ENCODE measurements at places on chromosomes 12 and 14. TPM values are rescaled to one million over a fixed set of nuclear protein-coding genes. Genes with fewer than 3 reads are reported as not detected.

DNA sequence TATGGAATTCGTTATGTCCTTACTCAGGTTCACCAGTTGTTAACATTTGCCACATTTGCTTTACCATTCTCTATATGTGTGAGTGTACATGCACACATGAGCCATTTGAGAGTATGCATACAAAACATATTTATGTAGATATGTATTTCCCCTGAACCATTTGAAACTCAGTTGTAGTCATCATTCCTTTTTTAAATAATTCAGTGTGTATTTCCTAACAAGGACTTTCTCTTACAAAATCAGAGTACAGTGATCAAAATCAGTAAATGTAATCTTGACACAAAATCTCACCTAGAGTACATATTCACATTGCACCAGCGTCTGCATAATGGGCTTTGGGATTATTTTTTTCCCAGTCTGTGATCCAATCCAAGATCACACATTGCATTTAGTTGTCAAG is 384.9 kb downstream of the DIO2 start:
- H3K4me3 ChIP-seq: no peak overlapping the region
- no peak for DNase-seq
- no peaks in the 10 kb centered on the region for H3K36me3 ChIP-seq
- no peaks in the 10 kb centered on the region for H3K4me1 ChIP-seq
- no peaks in the 10 kb centered on the region for H3K27me3 ChIP-seq

The KLHDC1 gene
- polyA plus RNA-seq: 2.8 TPM

- no peaks in the 10 kb centered on the region for H3K27me3 ChIP-seq
- H3K27ac ChIP-seq: no peak overlapping the region
- no peak for DNase-seq
- no peaks in the 10 kb centered on the region for H3K36me3 ChIP-seq
- no peaks in the 10 kb centered on the region for H3K4me1 ChIP-seq
- H3K4me3 ChIP-seq: no peak overlapping the region
Measured at GRCh38 chr12:76337583-76337982, 10.6 kb downstream of the BBS10 start.

DNA sequence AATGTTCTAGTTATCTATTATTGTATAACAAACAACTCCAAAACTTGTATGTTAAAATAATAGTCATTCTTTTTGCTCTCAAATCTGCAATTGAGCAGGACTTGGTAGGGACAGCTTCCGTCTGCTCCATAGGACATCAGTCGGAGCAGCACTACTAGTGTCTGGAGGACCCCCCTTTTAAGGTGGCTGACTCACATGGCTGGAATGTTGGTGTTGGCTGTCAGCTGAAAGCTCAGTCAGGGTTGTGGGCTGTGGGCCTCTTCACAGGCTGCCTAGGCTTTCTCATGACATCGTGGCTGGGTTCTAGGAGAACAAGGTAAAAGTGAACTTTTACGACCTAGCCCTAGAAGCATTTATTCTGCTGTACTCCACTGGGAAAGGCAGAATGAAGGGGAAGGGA is 160.6 kb downstream of the ANO4 start:
- no peak for DNase-seq
- no peaks in the 10 kb centered on the region for H3K27me3 ChIP-seq
- H3K4me1 ChIP-seq: no peaks in the 10 kb centered on the region
- H3K4me3 ChIP-seq: no peak overlapping the region
- H3K36me3 ChIP-seq: no peaks in the 10 kb centered on the region
- H3K27ac ChIP-seq: no peak overlapping the region

DNA sequence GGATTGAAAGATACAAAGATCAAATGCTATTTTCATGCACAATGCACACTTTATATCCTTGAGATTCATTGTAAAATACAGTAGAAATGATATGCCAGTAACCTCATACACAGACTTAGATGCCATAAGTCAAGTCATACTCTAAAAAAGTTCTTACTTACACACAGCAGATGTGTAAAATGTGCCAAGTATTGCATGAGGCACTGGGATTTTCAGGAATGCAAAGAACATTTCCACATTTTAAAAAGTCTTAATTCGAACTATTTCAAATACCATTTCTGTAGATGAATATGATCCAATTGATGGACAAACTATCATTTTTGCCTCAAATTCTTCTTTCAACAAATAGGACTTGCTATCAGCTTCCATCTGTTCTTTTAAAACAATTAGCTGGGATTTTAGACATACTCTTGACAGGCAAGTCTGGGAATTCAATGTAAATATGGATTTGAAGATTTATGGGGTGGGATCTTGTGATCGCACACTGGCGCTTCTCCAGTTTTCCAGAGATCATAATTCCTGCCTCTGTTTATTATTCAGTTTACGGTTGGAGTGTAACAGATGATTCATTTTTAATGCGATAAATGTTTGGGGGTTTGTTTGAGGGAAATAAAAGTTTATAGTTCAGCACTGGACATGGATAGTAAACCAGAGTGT is 183.8 kb downstream of the PAX9 start:
- no peak overlapping the region for H3K4me3 ChIP-seq
- no peak overlapping the region for H3K27ac ChIP-seq
- DNase-seq: no peak
- no peaks in the 10 kb centered on the region for H3K27me3 ChIP-seq
- H3K36me3 ChIP-seq: no peaks in the 10 kb centered on the region

DNA sequence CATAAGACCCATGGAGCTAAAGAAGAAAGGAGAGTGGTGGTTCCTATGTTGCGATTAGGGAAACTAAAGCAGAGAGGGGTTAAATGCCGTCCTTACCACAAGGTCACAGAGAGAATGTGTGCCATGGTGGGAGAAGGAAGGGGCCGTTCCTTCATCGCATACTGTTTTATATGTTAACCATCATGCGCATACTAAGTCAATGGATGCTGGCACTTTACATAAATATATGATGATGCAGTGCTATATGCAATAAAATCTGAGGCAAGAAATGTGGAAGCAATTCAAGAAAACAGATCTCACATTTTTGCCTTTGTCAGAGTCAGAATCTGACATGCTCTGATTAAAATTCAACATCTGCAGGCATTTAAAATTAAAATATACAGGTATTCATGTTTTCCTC is 168.1 kb downstream of the BMP4 start:
- DNase-seq: no peak
- H3K4me1 ChIP-seq: no peaks in the 10 kb centered on the region
- H3K4me3 ChIP-seq: no peak overlapping the region
- H3K36me3 ChIP-seq: no peaks in the 10 kb centered on the region

The MUCL1 gene
- not detected for polyA plus RNA-seq

DNA sequence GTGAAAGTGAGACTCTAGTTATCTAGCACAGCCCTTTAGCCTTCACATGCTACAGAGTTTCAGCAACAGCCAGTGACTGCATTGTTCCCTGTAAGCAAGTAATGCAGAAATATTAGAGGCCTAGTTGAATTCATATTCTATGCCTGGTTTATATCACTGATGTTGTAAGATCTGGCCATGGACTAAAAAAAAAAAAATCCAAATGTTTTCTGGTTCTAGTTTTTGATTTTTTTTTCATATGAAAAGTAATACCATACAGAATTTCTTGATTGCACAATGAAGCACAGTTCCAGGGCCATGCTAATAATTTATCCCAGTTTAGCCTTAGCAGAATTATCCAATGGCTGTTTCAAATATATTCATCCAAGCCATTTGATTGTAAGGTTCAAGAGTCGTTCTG is 341.5 kb upstream of the DDHD1 start:
- no peaks in the 10 kb centered on the region for H3K27me3 ChIP-seq

The SLC4A8 gene
- polyA plus RNA-seq: 3.1 TPM

DNA sequence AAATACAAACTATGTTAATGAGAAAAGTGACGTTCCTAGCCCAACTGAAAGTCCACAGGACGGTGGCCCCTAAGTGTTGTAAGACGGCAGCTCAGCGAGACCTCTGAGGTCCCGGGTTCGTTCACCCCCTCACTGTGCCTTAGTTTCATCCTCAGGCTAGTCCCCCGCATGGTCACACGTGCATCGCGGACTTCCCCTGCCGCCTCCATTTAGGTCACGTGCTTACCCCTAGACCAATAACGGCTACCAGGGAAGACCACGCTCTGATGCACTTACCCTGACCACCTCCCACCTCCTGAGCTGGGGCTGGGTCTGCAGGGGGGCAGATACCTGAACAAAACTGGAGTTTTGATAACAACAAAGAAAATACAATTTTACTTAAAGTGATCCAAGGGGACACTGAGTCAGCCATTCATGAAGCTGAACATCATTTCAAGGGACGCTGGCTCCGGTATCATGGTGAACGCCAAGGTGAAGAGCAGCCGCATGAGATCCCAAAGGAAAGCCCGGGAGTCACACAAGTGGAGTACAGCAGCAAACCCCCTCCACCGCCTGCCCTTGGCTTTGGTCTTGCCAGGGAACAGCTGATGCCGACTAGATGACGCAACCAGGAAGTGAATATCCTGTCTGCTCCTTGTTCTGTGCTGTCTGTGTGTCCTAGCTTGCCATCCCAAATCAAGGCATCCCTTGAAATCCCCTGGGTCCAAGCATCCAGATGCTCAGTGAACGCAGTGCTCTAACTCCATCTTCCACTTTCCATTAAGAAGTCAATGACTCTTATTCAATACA is 274.1 kb downstream of the PCNX1 start:
- H3K4me1 ChIP-seq: no peaks in the 10 kb centered on the region
- H3K27me3 ChIP-seq: peaks cover 11% of the 10 kb centered on the region
- no peak for DNase-seq
- no peaks in the 10 kb centered on the region for H3K36me3 ChIP-seq
- H3K4me3 ChIP-seq: no peak overlapping the region

DNA sequence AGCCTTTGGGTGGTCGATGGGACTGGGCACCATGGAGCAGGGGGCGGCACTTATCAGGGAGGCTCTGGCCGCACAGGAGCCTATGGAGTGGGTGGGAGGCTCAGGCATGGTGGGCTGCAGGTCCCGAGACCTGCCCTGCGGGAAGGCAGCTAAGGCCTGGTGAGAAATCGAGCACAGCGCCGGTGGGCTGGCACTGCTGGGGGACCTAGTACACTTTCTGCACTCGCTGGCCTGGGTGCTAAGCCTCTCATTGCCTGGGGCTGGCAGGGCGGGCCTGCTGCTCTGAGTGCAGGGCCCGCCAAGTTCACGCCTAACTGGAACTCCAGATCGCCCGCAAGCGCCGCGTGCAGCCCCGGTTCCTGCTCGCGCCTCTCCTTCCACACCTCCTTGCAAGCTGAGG is 33.1 kb upstream of the SLCO1B3 start:
- H3K27ac ChIP-seq: no peak overlapping the region
- no peak overlapping the region for H3K4me3 ChIP-seq
- no peaks in the 10 kb centered on the region for H3K27me3 ChIP-seq

GRCh38 chr14:94690486-94690885 is 78.3 kb downstream of the SERPINA3 start:
- no peak overlapping the region for H3K27ac ChIP-seq
- H3K27me3 ChIP-seq: no peaks in the 10 kb centered on the region
- H3K4me3 ChIP-seq: no peak overlapping the region
- DNase-seq: no peak

All from B cell (primary cell).